ENCODE measurements at places on chromosomes 7 and 10.

- DNase-seq, result no peak
Measured at GRCh38 chr10:101380353-101381017, 26.5 kb downstream of the BTRC start.

GRCh38 chr7:19094138-19094537, 23.3 kb downstream of the TWIST1 start:
- DNase-seq, result no peak

GRCh38 chr10:10819206-10819856, 198.3 kb upstream of the CELF2 start:
- no peak for DNase-seq

- no peak for DNase-seq
Measured at GRCh38 chr7:135353832-135354231, 120.2 kb downstream of the STRA8 start.

GRCh38 chr7:155188357-155188756, 109.3 kb upstream of the INSIG1 start:
- peak; percentile 32 for DNase-seq

DNA sequence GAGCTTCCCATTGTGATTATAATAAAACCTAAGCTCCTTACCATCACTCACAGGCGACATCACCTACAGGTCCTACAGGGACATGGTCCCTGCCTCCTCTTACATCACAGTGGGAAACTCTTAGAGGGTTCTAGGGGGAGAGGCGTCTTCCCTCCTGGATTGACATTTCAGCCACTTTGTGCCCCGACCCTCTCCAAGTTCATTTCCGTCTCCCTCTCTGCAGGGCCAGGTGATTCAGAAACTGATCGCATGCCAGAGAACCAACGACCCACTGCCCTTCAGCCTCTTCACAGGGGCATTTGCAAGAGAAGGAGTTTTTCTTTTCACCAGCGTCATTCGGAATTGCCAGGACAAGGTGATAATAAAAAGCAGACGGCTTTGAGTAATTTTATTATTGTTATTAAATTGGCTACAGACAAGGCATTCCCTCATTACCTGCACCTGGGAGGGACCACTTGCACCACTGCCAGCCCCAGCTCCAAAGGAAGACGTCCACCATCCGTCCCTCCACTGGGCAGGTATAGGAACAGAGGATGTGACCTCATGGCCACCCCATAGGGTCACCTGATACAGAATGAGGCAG, 85.8 kb upstream of the CUX1 start:
- no peak for DNase-seq

- no peak for DNase-seq
Measured at GRCh38 chr10:131758939-131759301, 141.9 kb upstream of the PPP2R2D start.

DNA sequence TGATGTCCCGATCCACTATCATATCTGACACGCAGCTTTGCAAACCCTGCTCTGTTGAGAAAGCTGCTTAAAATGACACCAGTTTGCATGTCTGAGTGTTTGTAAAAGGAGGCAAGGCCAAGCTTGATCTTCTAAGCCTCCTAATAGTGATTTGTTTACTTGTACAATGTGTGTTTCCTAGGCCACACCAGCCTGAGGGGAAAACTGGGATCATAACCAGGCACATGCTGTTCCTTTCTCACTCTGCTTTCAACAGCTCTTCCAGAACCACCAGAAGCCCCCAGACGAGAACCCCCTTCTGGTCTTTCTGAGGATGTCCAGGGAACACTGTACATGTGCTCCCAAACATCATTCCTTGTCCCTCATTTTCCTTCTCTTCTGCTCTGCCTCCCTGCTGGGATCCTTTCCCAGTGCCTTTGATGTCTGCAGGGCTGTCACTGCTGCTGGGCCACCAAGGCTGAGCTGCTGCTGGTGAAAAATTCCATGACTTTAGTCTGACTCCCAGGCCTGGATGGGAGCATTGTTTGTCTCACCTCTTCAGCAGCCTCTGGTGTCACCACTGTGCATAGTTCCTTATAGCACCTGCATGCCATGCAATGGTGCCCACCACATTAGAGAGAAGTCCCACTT, 4.0 kb upstream of the LGI1 start:
- DNase-seq, result peak; percentile 56

DNA sequence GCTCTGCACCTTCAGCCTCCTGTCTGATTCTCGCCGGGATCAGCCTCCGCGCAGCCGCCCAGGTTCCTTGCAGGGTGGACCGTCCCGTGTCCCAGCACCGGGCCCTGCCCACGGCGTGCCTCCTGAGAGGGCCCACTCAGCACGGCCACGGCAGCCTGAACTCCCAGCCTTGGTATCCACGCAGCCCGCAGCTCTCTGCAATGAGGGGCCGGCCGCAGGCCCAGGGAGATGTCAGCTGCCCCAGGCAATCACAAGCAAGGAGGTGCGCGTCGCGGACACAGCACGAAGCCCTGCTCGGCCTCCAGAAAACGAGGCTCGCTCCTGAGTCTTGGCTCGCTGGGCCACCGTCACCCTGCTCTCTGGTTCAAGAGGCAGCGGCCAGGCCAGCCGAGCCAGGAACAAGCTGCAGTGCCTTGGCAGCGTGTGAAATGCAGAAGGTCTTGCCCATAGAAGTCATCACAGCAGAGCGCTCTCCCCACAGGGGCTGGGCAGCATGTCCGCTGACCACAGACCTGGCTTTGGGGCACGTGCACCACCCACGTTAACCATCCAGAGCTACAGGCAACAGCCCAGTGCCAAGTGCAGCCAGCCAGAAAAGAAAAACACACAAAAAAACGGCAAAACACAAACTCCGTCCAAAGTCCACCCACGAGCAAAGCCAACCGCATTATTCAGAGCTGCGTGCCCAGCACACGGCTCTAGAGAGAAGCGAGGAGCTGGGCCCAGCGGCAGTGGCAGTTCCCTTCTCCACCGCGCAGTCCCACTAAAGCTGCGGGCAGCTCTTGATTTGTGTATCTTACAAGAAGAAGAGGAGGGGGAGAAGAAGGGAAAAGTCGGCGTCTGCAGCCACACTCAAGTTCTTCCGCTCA, 13.9 kb downstream of the GPER1 start:
- DNase-seq, result no peak

GRCh38 chr7:123260428-123260960, 60.7 kb upstream of the SLC13A1 start:
- DNase-seq, result no peak

GRCh38 chr7:47688311-47689100, 106.6 kb upstream of the TNS3 start:
- DNase-seq, result peak; percentile 83

- DNase-seq, result no peak
Measured at GRCh38 chr10:92434385-92434784, 139.5 kb downstream of the IDE start.

GRCh38 chr7:15495170-15495569, 66.6 kb downstream of the AGMO start:
- DNase-seq, result no peak

DNA sequence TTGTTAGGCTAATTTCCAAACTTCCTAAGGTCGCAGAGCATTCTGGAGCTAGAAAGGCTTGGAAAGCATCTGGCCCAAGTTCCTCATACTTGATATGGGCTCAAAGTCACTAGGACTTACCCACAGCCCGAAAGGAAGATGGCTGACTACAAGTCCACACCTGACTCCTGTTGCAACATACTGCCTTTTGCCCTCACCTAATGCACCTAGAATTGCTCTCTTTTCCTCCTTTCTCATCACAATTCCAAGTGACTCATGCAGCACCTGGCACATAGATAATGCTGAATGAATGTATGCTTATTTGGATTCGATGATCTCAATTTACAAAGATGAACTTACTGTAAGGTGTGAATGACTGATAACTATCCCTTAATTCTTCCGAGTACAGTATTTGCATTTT, 131.5 kb downstream of the SORBS1 start:
- no peak for DNase-seq

DNA sequence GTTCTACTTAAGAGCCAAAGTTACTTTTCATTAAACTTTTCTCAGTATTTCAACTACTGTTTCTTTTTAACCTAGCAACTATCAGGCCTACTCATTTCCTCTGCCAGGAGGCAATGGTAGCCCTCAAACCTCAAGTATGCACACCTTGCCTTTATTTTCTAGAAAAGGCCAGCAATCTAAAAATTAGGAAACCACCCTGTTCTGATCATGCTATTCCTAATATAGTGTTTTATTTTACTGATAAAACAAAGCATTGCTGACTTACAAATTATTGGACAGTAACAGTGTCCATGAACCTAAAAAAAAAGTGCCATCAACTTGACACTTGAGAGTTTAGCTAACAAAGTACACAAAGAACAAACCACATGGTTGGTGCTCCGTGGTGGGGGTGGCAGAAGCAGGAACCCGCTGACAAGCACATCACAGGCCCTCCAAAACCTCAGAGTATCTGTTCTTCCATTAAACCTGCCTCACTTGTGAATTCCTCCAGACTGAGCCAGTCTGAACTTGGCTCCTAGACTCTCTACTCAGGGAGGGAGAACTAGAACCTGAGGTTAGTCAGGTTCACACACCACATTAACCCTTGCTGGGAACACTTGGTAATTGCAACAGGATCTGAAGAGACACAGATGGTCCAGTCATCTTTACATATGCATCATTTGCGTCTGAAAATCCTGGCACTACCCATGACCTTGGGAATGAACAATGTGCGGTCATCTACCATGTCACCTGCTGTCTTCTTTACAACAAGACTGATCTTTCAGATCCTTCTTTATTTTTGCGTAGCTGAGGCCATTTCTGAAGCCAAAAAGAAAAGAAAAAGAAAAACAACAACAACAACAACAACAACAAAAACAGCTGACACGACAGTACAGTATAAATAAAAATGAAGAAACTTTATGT, 31.9 kb downstream of the PIP4K2A start:
- DNase-seq, result no peak

Data from foreskin melanocyte (primary cell).